ENCODE measurements at places on chromosomes 6 and 20. TPM values are rescaled to one million over a fixed set of nuclear protein-coding genes. Genes with fewer than 3 reads are reported as not detected.

GRCh38 chr6:3494391-3495100, 37.7 kb upstream of the SLC22A23 start:
- no peak for DNase-seq

GRCh38 chr20:8647961-8648441, 420.9 kb upstream of the PLCB4 start:
- DNase-seq, result no peak

DNA sequence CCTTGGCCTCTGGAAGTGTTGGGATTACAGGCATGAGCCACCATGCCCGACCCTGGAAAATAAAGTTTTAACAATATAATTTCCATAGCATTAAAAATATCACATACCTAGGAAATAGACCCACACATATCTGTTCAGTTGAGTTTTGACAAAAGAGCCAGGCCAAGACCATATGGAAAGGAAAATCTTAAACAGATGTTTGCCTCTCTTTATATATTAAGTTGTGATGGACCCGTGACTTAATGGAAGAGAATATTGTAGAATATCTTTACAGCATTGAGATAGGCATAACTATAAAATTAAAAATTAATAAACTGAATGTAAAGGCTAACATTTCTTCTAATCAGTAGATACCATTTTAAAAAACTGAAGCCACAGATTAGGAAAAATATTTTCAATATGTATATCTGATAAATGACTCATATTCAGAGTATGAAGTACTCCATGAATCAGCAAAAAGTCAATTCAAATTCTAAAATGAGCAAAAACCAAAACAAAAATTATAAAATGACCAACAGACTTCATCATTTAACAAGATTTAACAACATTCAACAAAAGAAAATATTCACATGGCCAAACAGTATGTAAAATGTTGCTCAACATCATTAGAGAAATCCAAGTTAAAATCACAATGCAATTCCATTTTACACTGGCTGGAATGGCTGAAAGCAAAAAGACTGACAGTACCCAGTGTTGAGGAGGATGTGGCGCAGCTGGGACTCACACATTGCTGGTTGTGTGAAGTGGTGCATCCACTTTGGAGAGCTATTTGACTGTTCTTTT, 43.3 kb downstream of the GTF2H5 start:
- no peak for DNase-seq

MLIP gene
- 4.4 TPM for total RNA-seq
